MM.1S (cell line): ENCODE measurements at places on chromosomes 6 and 20.

DNA sequence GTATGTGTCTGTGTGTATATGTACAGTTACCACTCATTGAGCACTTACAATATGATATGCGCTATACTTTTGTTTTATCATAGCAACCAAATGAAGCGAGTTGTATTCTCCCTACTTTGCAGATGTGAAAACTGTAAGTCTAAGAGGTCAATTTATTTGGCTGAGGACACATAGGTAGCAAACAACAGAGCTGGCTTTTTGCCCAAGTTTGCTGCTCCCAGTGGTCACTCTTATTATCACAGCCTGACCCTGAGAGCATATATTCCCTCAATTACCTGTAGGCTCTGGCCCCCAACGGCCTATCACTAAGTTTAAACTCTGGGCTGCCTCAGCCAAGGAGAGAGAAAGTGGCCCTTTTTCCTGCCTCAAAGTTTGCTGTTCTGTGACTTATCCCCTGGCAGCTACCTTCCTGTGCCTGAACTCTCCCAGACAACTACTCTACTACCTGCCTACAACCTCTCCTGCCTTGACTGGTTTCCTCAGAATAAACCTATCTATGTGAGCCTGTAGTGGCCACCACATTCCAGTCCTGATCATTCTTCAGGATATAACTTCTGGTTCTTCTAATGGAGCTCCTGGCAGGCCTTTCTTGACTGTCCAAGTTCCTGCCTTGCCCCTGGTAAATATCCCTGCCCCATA lies 221.8 kb downstream of the FRK start:
- peak; percentile 14 for DNase-seq

- DNase-seq, result no peak
Observed at GRCh38 chr6:50714487-50715379, 1.4 kb downstream of the TFAP2D start.

- DNase-seq, result no peak
Observed at GRCh38 chr6:80249897-80250296, 143.4 kb downstream of the BCKDHB start.

GRCh38 chr20:32017711-32018251 lies 7.5 kb downstream of the CCM2L start:
- DNase-seq, result peak; percentile 85

- no peak for DNase-seq
Observed at GRCh38 chr6:45984788-45985425, 30.8 kb downstream of the CLIC5 start.

- no peak for DNase-seq
Observed at GRCh38 chr6:37049758-37050044, 44.2 kb downstream of the FGD2 start.

- DNase-seq, result no peak
Observed at GRCh38 chr6:13554929-13555333, 19.5 kb upstream of the SIRT5 start.

GRCh38 chr6:84979541-84979940 lies 215.1 kb upstream of the TBX18 start:
- no peak for DNase-seq

DNA sequence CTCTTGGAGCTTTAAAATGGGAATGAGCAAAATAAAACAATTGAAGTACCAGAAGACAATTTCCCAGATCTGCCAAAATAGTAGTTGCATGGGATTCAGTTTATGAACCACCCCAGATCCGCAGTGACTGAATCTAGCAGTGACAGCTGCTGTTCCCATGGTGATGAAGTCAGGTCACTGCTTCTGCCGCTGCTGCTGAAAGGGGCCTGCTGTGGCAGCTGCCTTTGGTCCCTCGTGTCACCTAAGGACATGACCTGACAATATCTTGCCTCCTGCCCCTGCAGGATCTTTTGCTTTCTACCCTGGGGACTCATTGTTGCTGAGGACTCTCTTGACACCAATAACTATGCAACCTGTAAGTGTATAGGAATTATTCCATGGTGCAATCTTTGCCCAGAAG lies 34.3 kb upstream of the OGFRL1 start:
- no peak for DNase-seq

GRCh38 chr6:50862176-50862575 lies 43.5 kb downstream of the TFAP2B start:
- no peak for DNase-seq

DNA sequence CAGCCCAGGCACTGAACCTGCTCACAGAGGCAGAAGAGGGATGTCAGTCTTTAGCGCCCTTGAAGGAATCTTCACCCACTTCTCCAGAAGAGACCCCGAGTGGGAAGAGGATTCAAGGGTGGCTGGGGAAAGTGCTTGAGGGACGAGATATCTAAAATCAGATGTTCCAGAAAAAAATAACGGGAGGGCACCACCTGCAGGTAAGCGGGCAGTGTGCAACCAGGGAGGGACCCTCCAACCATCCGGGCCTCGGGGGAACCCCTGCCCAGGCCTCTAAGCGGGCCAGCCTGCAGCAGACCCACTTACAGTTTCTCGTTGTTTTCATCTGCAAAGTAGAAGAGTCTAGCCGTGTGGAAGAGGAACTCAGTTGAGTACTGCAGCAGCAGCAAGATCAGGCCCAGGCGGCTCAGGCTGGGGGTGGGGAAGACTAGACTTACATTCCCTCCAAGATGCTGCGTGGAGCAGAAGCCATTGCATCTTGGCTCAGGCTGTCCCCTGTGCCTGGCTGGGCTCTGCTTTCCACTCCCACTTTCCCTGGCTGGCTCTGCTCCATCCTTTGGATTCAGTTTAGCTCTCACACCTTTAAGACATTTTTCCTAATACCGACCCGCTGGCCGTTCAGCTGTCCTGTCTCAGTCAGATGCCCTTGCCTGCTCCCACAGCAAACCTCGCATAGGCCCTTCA lies 71.0 kb downstream of the TRAM2 start:
- no peak for DNase-seq

- DNase-seq, result no peak
Observed at GRCh38 chr20:36741072-36741471, 4.8 kb downstream of the NDRG3 start.

GRCh38 chr20:50558483-50558925 lies 48.3 kb downstream of the PTPN1 start:
- DNase-seq, result no peak

DNA sequence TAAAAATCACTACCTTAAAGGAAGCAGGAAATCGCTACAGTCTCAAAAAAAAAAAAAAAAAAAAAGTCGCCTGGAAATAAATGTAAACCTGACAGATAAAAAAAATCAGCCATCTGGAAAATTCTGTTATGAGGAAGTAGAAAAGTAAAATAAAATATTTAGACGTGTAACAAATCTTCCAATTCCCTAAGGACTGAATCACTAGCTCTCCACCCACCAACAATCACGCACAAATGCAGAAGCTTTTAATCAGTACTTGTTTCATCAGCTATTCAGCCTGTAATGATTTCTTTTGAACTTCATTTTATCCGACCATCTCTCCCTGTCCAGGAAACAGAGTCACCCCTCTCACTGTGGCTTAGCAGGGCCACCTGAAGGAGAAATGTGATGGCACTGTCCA lies 59.0 kb downstream of the SLC23A2 start:
- no peak for DNase-seq

GRCh38 chr6:49636713-49637349 lies at the start of gene RHAG:
Gene RHAG, minus strand, starts transcription at chr6:49636839. Its CDS starts 27 bp downstream, at chr6:49636812.
- DNase-seq, result no peak

DNA sequence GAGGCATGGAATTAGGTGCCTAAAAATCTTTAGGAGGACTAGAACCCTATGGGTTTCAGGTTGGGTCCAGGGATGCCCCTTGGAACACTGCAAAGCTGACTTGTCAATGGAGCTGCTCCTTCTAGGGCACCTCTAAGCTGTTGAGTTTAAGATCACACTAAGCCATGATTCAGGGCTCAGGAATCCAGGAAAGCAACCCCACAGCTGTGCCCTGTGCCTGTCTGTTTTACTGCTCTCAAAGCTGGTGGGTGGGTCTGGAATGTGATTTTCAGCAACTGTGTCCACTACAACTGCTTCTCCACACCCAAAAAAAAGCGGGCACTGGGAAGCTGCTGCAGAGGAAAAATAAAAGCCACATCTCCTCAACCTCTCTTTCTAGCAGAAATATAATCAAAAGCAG lies 310.4 kb upstream of the MOCS1 start:
- no peak for DNase-seq

DNA sequence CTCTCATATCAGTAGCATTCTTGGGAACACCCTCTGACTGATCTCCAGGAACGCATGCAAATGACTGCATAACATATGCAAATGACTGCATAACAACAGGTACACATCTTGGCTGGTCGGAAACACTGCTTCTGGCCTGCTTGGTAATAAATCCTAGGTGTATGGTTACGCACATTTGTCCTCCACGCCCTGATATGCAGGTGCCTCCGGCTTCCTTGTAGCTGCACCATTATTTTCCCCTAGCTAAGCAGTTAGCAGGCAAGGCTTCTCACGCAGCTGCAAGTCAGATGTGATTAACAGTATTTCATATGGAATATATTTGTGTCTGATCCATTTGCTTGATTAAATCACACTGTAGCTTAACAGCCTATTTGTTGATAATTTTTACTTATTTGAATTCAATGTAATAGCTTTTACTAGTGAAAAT lies 5.9 kb downstream of the RPS6KA2 start:
- DNase-seq, result no peak

GRCh38 chr6:158911746-158912480 lies 88.1 kb downstream of the RSPH3 start:
- DNase-seq, result no peak

DNA sequence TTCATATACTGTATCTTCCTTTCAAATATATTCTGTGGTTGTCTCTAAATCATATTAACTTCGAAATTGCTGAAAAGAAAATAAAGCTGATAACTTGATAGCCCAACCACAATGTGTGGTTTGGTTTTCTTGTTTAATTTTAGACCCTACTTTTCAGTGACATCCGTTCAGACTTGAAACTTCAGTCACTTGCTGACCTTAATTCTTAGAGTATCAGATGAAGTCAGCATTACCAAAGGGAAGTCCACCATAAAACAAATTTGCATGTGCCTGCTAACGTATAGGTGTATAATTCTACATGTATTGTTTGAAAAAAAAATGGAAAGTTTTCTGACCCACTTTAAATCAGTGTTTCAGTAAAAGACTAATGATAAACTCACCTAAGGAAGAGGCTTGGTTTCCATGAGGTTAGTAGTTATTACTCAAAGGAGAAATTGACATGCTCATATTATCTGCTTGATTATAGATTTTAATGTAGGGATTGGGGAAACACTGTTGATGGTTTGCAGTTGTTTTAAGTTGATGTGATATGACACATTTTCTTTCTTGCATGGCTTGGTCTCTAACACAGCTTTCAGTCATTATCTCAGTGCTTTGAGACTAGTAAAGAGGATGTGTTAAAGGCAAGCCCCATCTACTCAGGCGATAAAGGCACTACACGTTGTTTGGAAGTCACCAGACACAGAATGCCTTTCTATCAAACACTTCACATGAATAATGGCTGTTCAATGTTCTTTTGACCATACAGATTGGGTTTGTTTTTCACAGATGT lies 5.2 kb upstream of the IL17A start:
- peak; percentile 89 for DNase-seq

DNA sequence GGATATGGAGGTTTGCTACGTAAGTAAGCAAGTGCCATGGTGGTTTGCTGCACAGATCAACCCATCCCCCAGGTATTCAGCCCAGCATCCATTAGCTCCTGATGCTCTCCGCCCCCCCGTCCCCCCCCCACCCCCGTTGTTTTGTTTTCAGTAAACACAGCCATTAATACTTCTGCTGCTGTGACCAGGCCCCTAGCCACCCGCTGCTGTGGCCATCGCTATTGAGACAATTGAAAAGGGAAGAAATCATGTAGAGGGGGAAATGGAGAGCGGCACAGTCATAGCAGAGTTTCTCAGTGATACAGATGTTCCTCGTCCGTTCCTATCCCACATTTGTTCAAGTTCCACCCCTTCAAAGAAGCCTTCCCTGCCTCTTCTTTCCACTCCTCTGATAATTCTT lies 24.9 kb downstream of the SLC35D3 start:
- no peak for DNase-seq

- no peak for DNase-seq
Observed at GRCh38 chr6:80674669-80675068, 568.2 kb downstream of the BCKDHB start.

- no peak for DNase-seq
Observed at GRCh38 chr20:50245498-50246366, 55.1 kb downstream of the CEBPB start.

GRCh38 chr6:160162030-160162566 lies 40.5 kb downstream of the SLC22A1 start:
- DNase-seq, result no peak

DNA sequence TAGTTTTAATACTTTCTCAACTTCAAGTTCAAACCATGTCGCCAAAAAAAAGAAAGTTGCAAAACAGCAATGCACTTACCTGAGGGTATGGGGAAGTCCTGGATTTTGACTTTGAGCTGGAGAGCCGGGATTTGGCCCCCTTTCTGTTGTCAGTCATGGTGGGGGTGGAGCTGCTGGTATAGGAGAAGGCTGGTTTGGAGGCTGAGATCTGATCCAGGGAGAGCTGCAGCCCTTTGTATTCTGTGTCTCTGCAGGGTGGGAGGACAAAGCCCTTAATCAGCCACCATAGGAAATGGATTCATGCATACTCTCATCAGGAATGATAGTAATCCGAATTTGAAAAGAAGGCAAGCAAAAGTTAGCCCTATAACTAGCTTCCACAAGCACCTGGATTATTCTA lies 44.0 kb downstream of the SIM1 start:
- DNase-seq, result no peak

DNA sequence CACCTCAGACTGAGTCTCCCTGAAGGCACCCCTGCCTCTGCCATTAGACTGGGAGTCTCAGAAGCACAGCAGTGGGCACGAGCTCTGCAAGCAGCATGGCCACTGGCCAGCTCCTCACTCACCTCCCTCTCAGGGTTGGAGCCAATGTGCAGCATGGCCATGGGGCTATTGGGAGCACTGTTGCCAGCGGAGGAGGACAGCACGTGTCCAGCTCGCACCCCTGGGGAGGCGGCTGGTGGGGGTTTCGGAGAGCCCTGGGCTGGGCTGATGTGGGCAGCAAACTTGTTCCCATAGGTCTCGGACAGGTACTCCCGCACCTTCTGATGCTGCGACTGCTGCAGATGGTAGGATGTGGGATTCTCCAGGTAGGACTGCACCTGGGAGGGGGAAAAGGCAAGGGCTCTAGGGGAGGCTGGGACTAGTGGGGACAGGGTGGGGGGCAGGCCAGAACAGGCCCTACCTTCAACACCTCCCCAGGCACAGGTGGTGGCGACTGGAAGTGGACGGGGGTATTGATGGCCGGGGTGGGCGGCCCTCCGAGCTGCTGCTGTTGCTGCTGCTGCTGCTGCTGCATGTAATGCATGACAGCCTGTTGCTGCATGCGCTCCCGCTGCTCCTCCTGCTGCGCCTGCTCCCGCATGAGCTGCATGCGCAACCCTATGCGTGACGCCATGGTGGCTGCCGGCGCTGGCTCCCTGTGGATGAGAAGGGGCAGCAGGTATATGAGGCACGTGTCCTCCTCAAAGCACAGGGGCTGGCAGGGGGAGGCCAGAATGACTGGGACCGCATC lies 44.7 kb downstream of the TFEB start:
- DNase-seq, result no peak

DNA sequence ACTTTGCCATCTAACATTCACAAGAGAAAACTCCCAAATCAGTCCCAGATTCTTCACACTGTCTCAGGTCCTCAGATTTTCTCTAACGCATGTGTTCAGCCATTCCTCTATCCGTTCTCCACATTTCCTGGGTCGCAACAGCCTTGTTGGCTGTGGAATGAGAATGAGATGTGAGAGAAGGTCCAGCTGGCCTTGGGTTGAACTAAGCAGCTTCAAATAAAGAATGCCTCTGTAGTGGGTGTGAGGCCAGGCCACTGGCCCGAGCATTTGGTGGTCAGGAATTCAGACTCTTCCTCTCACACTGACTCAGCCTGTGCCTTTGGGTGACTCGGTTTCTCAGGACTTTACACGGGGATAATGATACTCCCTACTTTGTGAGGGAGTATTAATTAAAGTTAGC lies 73.8 kb upstream of the CCN6 start:
- no peak for DNase-seq

GRCh38 chr6:165082636-165083035 lies 226.8 kb downstream of the C6orf118 start:
- DNase-seq, result no peak
